ENCODE measurements at places on chromosomes 5 and 9.

- DNase-seq = no peak
Measured at GRCh38 chr9:92482329-92482728, at the start of gene ASPN. Gene ASPN (minus strand): TSS chr9:92482506.

DNA sequence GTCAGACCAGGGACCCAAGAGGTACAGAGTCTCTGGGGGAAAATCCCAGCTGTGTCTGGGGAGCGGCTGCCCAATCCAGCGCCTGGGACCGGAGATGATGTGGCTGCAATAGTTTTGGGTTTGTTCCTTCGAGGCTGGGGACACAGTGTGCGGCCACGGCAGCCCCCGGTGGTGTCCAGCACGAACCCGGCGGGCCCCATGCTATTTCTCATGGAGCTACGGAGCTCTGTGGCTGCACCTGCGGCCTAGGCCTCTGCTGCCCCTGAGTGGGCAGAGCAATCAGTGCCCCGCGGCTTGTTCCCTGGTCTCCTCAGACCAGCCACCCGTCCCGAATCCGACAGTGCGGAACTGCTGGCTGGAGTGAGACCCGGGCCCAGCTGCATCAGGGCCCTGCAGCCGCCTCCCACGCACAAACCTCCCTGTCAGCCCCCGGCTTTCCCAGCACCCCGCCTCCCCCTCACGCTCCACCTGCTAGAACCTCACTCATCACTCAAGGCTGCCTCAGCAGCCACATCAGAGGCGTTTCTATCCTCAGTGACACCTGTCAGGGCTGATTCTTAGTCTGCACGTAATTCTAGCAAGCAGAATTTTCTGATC lies 29.0 kb downstream of the SARDH start:
- DNase-seq = peak; percentile 62

DNA sequence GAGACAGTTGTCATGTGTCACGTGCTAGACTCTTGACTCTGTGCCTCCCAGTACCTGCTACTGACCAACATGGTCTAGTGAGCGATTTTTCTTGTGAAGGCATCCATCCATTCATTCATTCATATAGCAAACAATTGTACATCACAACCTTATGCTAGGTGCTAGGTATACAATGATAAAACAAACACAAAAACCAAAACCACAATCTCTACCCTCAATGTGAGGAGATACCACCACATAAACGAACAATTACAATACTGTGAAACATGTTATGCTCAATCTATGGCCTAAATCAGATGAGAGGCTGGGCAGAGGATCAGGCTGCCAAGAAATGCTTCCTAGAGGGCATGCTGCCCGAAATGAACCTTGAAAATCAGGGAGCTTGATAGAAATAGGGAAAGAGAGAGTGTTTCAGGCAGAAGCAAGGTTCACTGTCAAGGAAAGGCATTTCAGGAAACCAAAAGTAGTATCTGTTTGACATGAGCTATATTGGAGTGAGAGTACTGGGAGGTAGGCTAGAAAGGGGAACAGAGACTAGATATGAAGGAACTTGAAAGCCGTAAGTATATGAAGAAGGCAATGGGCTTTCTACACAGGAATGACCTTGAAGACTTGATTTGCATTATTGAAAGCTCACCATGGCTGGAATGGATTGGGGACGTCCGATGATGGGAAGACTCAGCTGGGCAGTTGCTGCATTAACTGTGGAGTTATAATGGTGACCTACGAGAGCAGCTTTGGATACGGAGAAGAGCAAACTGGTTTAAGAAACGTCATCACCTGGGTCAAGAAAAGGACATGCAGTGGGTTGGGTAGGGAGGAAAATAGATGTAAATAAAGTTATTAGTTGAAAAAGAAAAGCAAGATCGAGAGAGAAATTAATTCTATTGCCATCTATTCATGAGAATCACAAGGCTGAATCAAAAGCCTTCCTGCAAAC lies 90.1 kb downstream of the THBS4 start:
- no peak for DNase-seq

GRCh38 chr9:38118862-38119438 lies 49.9 kb upstream of the SHB start:
- no peak for DNase-seq

DNA sequence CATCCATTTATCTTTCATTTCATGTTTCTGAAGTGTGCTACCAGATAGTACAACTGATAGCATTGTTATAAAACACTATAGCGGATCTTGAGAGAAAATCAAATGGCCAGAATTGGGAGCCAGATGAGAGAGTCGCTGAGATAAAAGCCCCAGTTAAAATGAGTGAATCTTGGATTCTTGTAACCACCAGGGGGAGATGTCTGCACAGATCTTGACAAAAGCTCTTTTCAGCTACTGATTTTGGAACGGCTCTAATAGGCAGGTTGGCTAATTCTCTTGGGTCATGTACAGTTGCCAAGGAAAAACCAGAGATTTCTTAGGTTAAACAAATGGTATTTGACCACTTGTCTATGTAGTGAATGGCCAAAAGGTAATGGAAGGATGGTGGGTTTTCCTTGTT lies 21.7 kb downstream of the F2RL2 start:
- peak; percentile 2 for DNase-seq

GRCh38 chr5:42586625-42587024 lies 163.4 kb downstream of the GHR start:
- no peak for DNase-seq

DNA sequence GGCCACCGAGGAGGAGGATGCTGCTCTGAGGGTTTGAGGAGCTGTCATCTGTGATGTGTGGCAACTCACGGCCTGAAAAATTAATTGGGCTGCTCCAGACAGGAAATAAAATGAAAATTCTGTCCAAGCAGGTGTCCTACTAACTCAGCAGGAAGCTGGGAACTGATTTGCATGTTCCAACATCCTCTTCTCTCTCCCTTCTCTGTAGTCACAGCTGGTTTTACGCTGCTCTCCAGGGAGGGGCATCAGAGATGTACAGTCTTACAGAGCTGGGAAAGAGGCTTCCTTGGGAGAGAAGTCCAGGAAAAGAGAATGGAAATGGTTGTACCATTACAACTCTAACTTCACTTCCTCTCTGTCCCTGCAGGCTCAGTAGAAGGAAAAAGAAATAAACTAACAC lies 24.2 kb upstream of the SIL1 start:
- DNase-seq = no peak

DNA sequence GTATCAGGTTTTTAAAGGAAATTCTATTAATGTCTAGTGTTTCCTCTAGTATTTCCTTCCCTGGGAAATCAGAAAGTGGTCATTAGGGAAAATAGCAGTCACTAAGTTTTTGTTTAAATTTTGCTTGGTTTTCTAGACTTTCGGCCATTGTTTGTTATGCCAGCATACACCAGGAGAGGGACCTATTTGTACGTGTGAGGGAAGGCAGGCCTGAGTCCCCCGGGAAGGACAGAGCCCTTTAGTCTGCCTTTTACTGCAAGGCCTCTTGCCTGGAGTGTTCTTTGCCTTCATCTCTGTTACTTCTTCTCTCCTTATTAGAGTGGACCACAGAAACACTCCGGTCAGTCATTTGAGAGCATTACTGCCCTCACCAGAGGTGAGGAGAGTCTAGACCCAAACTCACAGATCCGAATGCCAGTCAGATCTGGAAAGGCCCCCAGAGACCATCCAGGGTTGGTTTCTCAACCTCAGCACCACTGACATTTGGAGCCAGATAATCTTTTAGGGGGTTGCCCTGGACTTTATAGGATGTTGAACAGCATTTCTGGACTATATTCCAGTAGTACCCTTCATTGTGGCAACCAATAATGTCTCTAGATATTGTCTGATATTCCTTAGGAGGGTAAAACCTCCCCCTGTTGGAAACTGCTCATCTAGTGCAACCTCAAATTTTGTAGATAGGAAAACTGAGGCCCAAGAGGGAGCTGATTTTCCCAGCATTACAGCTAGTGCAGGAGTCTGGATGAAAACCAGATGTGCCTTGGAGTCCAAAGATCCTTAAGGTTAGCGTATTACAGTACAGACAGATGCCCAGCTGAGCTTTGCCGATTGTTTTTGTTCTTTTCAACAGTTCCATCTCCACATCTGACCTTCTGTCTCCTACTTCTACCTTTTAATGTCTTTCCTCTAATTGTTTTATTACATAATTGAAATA lies 93.0 kb upstream of the NIPAL4 start:
- DNase-seq = no peak
